Fibroblast of skin of back (primary cell): ENCODE measurements at places on chromosomes 16 and 17.

- DNase-seq = peak; percentile 75
Observed at GRCh38 chr17:40358323-40359038, 6.1 kb downstream of the GJD3 start.

DNA sequence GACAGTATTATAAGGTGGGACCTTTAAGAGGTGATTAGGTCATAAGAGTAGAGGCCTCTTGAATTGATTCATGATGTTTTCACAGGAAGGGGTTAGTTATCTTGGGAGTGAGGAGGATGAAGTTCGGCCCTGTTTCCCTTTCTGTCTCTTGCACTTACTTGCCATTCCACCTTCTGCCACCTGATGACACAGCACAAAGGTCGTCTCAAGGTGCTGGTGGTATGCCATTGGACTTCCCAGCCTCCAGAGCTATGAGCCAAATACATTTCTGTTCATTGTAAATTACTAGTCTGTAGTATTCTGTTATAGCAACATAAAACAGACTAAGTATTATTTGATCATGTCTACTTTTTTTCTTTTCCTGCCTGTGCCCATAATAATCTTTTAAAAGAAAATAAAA, 23.5 kb downstream of the CHD9 start:
- DNase-seq = no peak

DNA sequence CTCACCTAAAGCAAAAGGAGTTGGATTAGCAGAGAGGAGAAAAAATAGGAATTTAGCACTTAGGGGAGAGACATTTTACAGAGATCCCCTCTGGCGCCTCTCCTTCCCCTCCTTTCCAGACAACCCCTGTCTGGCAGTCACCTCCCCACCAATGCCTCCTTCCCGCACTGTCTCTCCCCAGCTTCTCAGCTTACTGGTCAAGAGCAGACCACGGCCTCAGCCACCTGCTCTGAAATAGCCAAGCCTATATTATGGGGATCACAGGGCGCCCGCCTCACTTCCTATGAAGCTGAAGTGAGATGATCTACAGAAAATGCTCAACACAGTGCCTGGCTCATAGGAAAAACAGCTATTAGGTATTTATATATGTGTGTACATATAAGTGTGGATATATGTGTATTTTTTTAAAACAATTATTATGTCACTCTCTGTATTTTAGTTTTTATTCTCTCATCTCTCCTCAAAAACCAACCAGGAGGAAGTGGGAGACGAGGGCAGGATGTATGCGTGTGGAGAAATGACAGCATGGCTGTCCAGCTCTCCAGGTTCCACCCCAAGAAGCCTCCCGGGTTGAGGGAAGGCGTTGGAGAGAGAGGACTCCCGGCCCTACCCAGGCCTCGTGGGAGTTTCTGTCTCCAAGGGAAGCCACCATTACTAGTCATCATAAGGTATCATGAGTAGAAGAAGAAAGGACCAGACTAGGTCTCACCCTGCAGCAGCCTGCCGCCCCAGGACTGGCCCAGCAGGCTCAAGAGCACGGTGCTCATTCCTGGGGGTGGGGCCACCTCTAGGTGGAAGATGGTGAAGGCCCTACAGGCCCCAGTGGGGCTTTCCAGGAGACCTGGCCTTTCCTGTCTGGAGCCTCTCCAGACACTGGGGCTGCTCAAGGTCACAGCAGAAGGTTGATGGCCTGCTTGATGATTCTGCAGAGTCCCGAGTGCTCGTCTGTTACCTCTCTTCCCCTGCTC, 27.2 kb downstream of the MAP3K14 start:
- DNase-seq = no peak

GRCh38 chr16:83215406-83216001, 588.7 kb downstream of the CDH13 start:
- peak; percentile 33 for DNase-seq

GRCh38 chr16:11134722-11135463, 121.1 kb downstream of the SOCS1 start:
- no peak for DNase-seq

DNA sequence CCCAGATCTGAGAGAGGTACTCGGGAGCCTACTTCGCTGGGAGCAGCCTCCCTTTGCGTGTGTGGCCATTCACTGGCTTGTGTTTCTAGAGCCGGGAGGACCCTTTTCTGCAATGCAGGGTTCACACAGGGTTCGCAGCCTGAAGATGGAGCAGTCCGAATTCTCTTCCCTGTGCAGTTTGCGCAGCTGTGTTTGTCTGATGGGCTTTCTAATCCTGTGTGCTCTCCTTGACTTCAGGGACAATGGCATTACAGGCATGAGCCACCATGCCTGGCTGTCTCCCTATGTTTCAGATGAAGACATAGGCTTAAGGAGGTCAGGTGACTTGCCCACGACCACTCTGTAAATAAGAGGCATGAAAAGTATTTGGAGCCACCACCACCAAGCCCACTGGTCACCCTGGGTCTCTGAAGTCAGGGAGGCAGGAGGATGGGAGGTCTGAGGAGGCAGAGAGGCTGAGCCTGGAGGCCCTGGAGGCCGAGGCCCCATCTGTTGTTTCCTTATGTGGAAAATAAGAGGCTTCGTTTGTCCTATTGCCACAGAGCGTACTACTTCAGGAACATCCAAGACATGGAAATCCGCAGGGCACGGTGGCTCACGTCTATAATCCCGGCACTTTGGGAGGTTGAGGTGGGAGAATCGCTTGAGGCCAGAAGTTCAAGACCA, 5.0 kb upstream of the STH start:
- DNase-seq = no peak

- DNase-seq = no peak
Observed at GRCh38 chr17:40158438-40159013, 18.2 kb downstream of the CASC3 start.

- DNase-seq = no peak
Observed at GRCh38 chr17:43634591-43635125, 27.1 kb downstream of the MEOX1 start.

DNA sequence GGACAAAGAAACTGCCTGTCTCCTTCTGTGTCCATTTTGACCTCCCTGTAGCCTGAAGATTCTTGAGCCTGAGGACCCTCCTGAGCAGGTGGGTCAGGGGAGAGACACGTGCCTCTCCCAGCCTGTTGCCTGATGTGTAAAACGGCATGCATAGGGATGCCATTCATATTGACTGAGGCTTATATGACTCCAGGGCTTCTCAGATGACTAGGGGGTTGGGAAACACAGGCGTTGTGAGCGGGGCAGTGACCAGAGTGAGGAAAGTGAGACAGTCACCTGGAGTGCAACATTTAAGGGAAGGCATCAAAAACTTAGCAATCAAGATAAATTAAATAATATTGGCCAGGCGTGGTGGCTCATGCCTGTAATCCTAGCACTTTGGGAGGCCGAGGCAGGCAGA, 5.1 kb upstream of the SLC16A5 start:
- DNase-seq = no peak

DNA sequence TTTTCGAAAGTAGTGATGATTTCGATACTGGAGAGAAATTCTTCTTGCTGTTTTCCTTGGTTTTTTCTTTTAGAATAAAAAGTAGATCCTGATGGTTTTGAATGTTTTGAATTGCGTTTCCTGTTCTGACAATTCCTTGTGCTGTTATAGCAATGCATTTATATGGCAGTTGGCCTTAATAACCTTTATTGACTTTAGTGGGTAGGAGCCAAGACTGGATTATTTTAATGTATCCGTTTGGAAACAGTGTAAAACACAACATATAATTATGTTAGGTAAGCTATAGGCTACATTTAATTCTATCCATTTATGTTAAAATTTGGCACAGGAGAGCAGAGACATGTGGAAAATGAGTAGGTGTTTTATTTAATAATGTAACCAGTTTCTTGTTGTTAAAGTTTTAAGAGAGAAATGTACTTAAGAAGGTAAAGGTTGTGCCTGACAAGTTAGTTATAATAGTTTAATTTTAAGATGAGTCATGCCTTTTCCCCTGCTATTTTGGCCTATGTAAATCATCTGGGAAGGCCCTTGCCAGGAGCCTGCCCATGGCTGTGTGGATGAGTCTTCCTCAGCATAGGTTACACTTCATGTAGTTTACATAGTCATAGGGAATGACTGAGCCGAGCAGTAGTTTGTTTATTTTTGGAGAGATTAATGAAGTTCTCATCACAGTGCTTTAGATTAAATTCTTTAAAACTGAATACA, 189.9 kb downstream of the FTO start:
- DNase-seq = peak; percentile 79

GRCh38 chr16:8849411-8850011, 19.3 kb downstream of the CARHSP1 start:
- no peak for DNase-seq

- DNase-seq = no peak
Observed at GRCh38 chr16:24007391-24007790, 171.6 kb downstream of the PRKCB start.

GRCh38 chr16:81487301-81487720, 42.7 kb downstream of the CMIP start:
- no peak for DNase-seq

- DNase-seq = no peak
Observed at GRCh38 chr17:50687200-50688066, 20.3 kb downstream of the ANKRD40 start.

- DNase-seq = no peak
Observed at GRCh38 chr17:36935671-36936454, 1.4 kb upstream of the LHX1 start.

DNA sequence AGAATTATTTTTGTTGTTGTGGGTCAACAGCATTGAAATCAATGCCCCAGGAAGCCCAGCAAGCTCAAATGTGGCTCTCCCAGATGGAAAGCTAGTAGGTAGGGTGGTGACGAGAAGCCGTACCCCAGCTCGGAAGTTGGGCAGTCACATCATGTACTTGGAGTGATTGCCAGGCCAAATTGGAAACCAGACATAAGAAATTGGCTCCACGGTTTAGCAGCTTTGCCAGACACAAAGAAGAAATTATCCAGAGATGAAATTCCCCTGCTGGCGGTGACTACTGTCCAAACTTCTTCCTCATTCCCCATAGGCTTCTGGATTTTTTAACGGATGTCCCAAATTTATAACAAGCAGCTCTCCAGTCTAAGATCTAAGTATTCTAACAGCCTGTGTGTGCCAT, 95.9 kb downstream of the OR1D5 start:
- DNase-seq = no peak

GRCh38 chr17:56897646-56898424, 16.0 kb downstream of the TRIM25 start:
- no peak for DNase-seq

DNA sequence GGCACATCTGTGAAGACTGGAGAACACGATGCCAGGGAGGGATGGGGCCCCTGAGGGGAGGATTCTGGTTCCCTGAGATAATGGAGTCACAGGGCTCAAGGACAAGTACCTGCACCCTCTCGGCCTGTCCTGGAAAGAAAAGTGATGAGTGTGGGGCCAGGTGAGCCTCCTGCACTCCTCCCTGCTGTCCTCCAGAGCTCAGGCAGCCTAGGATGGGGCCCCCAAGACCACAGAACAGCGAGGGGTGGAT, 101.3 kb upstream of the TNRC6C start:
- DNase-seq = no peak

DNA sequence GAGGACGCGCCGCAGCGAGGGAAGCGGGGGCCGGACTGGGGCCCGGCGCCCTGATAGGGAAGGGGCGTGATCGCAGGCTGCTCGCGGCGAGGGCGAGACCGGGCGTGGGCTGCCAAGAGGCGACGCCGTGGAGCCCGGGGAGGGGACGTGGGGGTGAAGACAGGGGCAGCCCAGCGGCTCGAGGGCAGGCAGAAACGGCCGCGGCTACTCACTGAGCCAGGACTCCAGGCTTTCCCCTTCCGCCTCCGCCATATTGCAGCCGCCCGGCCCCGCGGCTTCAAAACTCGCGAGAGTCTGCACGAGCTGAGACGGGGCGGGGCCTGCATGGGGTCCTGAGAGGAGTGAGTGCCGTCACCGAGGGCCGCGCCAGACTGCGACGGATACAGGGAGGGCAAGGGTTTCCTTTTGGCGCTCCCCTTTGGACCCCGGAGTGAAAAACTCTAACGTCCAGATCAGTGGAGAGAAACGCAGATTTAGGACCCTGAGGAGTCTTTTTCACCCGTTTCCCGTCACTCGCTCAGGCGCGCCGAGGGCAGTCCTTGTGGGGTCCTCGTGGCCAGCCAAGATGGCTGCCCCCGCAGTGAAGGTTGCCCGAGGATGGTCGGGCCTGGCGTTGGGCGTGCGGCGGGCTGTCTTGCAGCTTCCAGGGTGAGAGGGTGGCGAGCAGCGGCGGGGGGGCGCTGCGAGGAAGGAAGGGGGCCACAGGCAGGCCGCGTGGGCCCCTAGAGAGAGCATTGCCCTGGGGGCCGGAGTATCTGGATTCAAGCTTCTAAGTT, at the start of the genes GGA3 and MRPS7:
GGA3 (minus strand) TSS at position 271 of the 776 bp plus-strand sequence; CDS start at position 252, 19 bp downstream.
MRPS7 (plus strand) TSS at position 544 of the 776 bp plus-strand sequence; CDS start at position 566, 22 bp downstream.
- DNase-seq = peak; percentile 92

DNA sequence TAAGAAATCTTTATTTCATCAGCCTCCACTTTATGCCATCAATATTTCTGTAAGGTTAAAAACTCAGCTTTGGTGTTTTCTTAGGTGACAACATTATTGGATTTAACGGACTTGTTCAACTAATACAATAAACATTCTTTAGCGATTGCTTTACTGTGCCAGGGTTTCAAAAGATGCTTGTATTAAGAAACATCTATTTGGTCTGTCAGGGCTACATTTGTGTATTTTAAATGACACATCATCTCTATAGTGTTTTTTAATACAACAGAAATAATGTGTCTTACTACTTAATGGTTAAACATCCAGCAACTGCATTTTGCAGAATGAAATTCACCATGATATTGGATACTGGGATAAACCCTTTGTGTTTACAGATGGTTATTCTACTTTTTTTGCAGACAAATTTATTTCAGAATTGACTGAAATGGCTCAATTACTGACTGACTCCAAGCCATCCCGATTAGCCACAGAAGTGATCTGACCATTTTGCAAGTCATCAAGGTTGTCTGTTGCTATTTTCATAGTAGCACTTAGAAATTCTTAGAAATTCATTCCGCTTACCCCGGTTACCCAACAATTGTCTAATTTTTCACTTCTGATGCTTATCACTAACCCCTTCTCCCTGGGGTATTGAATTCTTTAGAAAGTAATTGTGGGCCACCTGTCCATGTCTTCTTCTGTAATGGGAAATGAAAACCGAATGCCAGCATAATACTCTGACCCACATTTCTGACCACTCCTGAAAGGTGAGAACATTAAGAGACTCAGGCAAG, 63.7 kb downstream of the HS3ST3A1 start:
- no peak for DNase-seq

- DNase-seq = no peak
Observed at GRCh38 chr17:31916491-31917064, 15.1 kb upstream of the UTP6 start.
